ENCODE measurements at places on chromosomes 6 and 20.

DNA sequence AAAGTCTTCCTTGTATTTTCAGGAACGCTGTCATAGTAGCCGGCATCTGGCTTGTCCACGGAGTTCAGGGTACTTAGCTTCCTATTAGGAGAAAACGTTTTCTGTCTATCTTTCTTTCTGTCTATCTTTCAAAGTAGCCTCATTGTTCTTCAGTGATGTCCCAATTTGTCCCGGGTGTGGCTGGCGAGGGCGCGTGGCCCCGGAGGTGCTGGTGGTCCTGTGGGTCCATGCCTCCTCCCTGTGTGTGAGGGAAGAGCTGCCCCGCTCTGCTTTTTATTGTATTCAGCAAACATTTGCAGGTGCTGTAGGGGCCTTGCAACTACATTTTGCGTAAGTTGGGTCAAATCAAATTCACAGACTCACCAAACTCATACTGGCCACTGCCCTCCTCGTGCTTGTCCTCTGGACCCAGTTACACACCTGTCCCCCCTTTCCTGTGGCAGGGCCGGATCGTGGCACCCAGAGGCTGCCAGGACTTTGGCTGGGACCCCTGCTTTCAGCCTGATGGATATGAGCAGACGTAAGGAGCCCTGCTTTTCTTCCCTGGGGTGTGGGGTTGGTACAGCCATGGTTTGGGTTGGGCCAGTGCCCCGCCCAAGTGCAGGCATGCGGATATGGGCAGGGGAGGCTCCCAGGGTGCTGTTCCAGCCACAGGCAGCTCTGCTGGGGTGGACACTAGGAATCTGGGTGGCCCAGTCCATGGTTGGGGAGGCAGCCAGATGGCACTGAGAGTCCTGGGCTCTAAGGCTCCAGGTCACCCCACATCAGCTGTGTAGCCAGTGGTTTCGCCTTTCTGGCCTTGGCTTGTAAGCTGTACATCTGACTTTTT is 12.3 kb downstream of the ITPA start:
- no peak for DNase-seq

- no peak for DNase-seq
Observed at GRCh38 chr6:10556992-10557391, 35.8 kb downstream of the GCNT2 start.

DNA sequence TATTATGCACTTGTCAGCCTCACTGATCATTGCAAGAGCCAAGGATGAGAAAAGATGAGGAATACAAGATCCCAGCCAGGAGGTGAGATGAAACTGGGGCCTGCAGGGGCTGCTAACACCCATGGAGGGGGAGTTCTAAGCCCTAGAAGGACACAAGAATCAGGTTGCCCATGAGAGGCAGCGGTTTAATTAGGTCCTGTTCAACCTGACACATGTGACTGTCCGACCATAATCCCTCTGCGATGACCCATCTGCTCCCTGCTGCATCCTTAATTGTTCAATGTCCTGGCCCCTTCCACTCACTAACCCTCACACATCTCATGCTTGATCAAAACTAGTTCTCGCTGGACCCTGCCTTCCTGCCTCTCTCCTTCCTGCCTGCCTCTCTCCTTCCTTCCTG is 52.2 kb upstream of the NNAT start:
- DNase-seq = no peak

GRCh38 chr6:33455051-33455450 is 675 bp downstream of the ZBTB9 start:
- DNase-seq = no peak

- no peak for DNase-seq
Observed at GRCh38 chr20:23873370-23874015, 6.1 kb downstream of the CST5 start.

- DNase-seq = no peak
Observed at GRCh38 chr6:26175428-26176181, 88.4 kb downstream of the HFE start.

DNA sequence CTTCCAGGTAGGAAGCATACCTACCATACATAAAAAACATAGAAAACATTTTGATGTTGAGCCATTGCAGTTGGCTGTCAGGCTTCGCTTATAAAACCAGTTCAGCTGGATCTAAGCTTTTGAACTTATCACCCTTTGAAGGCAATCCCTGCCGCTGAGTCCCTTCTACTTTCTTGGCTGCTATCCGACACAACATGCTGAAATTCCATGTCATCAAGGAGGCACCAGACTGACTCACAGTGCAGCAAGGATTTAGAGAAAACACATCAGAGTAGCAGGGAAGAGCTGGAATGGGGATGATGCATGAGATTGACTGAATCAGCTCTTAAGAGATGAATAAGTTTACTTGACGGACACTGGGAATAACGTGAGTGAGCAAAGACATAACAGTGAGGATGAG is 135.0 kb upstream of the MAN1A1 start:
- DNase-seq = no peak

GRCh38 chr6:90256698-90257485 is 39.8 kb downstream of the BACH2 start:
- no peak for DNase-seq

- no peak for DNase-seq
Observed at GRCh38 chr6:44704240-44705150, 317.0 kb downstream of the CDC5L start.

DNA sequence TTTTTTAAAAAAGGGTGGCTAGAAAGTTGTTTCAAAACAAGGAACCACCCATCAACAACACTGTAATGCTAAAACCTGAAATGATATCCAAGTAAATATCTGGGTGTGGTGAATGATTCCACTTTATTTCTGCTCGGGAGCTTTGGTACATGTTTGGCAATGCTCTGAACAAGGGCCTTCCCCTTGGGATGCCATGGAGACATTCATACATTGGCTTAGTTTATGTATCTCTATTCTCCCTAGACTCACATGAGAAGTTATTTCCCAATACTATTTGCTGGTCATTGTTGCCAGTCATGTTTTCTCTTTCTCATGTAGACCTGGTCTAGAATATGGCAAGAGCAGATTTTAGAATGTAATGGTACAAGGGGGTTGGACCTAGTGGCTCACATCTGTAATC is 22.9 kb downstream of the ADTRP start:
- no peak for DNase-seq

GRCh38 chr20:47778398-47779354 is 6.6 kb downstream of the SULF2 start:
- DNase-seq = no peak

- no peak for DNase-seq
Observed at GRCh38 chr6:42698217-42698616, 24.2 kb downstream of the PRPH2 start.

DNA sequence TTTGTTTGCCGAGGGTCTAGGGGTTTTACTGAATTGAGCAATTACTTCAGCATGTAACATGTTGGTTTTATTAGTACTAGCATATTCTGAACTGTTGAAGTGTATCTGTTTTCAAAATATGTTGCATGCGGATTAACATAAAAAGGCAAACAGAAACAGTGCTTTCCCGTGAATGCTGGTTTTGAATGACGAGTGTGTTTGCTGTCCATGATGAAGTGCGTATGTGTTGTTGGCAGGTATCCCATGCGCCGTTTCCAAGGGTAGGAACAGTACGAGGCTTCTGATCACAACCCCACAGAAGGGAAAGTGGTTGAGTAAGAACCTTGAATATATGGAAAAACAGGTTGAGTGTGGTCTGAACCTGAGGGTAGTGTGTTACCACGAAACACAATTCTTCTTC is 232.9 kb downstream of the SAMD5 start:
- no peak for DNase-seq

DNA sequence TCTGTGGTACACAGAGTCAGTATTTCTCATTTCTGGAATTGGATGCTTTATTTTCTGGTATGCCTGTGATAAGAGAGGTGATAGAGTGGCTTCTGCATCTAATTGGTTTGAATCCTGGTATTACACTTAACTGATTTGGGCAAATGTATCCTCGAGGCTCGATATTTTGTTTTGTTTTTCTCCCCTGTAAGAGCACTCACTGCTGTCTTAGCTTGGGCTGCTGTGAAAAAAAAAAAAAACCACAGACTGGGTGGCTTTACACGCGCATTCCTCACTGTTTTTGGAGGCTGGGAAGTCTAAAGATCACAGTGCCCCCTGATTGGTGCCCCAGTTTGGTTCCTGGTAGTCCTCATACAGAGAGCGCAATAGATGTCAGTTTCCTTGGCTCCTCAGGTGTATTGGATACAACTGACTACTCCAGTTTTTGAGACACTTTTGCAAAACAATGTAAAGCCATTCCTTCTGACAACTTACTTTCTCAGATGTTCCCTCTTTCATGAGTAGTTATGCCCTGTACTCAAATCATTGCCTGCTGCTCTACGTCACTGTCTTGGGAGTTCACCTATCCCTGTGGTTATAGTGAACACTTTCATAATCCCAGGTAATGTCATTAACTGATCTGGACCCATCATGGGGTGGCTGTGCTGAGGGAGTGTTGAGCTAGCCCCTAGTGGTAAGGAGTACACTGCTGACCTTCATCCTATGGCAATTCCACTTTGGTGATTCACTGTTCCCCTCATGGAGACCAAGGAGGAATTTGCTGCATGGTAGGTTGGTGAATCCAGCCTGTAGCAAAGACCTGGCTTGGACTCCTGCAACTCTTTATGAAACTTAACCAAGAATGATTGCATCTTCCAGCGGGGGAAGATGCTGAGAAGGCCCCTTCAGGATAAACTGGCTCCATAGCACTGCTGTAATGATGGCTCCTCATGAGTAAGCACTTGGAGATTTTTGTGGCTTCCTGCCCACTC is 3.5 kb upstream of the ACAT2 start:
- DNase-seq = no peak

DNA sequence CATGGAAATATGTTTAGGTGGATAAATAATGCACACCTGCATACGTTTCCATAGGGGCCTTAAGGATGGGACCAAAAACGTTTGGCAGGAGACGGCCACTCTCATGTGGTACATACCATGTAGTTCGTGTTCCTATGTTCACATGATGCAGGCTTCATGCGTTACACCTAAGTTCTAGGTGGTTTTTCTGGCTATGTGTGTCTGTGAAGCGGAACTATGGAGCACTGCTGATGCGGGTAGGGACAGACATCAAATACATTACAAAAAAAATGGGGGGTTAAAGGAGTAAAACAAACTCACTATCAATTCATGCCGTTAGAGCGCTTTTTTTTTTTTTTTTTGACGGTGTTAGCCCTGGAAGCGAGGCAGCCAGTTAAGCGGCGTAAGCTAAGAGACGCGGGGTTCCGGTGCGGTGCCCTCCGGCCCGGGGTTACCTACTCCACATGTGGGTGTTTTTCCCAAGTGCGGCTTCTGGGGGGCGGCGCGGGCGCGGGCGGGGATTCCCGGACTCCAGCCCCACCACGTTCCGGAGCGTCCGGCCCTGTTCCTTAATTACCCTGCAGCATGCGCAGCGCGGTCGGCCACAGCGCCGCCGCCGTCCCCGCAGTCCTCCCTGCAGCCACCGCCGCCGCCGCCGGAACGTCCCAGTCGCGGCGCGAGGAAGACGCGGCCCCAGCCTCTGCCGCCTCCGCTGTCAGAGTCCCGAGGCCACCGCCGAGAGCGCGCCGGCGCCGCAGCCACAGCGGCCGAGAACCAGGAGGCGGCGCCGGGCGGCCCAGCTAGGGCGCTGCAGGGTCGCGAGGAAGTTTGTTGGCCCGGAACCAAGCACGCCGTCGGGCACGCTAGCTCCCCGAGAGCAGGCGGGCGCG is 648 bp downstream of the COL19A1 start:
- DNase-seq = no peak

DNA sequence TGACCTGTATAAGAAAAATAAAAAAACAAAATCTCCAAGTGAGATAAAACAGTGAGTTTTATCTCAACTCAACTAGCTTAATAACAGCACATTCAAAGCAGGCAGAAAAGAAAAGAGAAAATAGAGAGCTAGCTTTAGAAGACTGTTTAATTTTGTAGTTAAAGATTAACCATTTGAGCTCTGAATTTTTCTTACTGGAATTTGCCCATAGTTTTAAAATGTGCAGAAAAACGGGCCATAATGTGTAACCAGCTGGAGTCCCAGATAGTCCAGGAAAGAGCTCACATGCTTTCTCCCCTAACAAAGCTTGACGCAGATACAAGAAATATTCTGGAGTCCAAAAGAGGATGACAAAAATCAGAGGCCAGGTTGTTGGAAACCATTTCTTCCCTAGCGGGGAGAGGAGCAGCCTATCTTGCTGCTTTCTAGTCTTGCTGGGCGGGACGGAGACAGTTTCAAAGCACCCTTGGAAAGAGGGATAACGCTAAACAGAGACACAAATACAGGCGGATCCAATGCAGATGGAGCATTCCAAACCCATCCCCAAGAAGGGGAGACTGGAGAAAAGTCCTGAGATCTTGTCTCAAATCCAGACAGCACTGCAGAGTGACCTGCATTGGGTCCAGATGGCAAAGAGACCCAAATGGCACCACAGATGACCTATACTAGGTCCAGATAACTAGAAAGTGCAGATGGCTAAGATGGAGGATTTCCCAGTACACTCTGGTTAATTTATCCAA is 16.1 kb downstream of the TTK start:
- no peak for DNase-seq

GRCh38 chr6:69286331-69286730 is 510.5 kb downstream of the LMBRD1 start:
- DNase-seq = peak; percentile 21

- peak; percentile 54 for DNase-seq
Observed at GRCh38 chr6:2634139-2634964, 116.4 kb downstream of the MYLK4 start.
